Activated CD4-positive, alpha-beta memory T cell treated with anti-CD3 and anti-CD28 coated beads for 36 hours (primary cell): ENCODE measurements at places on chromosomes 2 and 18. TPM values are rescaled to one million over a fixed set of nuclear protein-coding genes. Genes with fewer than 3 reads are reported as not detected.

The DSG4 gene
- total RNA-seq = not detected

The HOXD9 gene
- total RNA-seq = not detected

DNA sequence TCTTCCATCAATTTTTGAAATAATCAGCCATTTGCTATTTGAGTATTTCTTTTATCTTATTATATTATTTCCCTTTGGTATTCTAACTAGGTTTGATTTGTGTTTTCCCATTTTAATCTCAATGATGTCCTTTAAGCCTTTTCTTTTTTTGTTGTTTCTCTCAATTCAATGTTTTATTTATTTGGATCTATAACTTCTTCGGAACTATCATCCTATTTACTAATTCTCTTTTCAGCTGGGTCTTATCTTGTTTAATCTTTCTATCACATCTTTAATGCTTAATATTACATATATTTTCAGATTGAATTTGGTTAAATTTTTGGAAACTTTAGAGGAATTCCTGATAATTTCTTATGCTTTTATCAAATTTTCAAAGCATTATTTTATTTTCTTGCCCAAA is 448.3 kb downstream of the SOX11 start:
- DNase-seq = no peak

- no peak for DNase-seq
Observed at GRCh38 chr18:77052297-77052982, 80.1 kb downstream of the MBP start.

- DNase-seq = peak; percentile 74
Observed at GRCh38 chr2:85887566-85888019, 1.2 kb downstream of the ST3GAL5 start.

- DNase-seq = no peak
Observed at GRCh38 chr2:188494906-188495305, 203.2 kb downstream of the GULP1 start.

DNA sequence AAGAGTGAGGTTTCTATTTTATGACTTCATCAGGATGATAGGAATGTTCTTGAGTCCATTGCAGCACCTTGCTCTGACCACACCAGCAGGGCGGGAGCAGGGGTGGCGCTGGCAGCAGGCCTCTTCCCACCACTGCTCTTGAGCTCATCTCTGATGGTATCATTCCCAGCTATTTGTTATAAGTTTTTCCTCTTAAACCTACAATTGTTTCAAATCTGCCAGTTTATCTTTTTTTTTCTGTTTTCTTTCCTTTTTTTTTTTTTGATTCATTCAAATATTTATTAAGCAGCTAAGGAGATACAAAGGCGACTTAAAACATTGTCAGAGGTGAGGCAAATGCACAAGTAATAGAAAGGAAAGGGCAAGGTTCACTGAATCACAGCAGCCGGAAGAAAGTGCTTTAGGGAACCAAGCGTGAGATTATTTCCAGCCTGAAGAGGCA is 28.7 kb downstream of the NIFK start:
- no peak for DNase-seq

- no peak for DNase-seq
Observed at GRCh38 chr2:132009874-132010521, 151.8 kb downstream of the ANKRD30BL start.

GRCh38 chr2:21288299-21288698 is 164.5 kb downstream of the TDRD15 start:
- DNase-seq = no peak
